ENCODE measurements at places on chromosomes 6 and 20.
A peak's percentile ranks its signal among the peaks of the same experiment; 100 is the strongest.

DNA sequence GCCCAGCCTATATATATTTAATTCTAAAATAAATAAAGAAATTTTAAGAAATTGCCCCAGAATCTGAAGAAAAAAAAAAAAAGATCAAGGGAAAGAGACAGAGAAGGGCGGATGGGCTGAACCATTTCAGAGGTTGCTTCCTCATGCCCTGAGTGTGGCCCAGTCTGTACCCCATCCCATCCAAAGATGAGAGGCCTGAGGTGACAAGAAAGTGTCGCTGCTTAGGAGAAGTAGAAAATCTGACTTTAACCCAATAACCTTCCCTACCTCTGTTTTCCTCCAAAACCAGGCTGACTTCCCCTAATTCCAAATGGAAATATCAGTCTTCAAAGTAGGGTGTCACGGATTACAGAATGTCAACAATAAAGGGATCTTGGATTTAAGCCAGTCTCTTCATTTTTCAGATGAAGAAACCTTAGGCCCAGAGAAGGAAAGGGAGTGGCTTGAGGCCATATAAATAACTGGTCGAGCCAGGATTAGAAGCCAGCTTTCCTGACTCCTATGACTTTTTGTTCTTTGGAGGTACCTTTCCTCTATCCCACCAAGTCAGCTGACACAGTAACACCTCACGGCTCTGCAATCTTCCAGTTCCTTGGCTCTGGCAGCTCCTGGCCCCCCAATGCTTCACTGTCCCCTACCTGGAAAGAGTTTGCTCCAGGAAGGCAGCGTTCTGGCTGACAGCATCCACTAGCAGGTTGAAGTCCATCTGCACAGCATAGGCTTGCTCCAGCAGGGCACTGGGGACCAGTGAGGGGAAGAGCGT, 10.1 kb downstream of the GSS start:
- no peak for DNase-seq

- DNase-seq, result no peak
These were observed 66.3 kb upstream of the CD93 start for GRCh38 chr20:23152308-23152892.

- no peak for DNase-seq
These were observed 1034.9 kb downstream of the EYS start for GRCh38 chr6:64672131-64672530.

DNA sequence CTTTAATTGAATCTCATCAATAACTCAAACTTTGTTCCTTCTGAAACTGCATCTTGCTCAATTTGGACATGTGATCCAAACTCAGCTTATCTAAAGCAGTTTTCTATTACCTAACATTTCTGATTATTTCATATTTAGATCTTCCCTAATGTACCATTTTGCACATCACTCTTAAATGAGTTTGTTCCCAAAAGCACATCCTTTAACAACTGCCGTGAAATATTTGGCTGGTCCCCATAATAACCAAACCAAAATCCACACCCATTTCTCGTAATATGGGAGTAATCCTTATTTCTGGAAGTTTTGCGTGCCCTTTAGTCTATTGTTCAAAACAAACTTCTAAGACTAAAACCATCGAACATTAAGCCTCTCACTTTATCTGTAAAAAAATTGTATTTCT, 94.9 kb downstream of the TASP1 start:
- DNase-seq, result no peak

DNA sequence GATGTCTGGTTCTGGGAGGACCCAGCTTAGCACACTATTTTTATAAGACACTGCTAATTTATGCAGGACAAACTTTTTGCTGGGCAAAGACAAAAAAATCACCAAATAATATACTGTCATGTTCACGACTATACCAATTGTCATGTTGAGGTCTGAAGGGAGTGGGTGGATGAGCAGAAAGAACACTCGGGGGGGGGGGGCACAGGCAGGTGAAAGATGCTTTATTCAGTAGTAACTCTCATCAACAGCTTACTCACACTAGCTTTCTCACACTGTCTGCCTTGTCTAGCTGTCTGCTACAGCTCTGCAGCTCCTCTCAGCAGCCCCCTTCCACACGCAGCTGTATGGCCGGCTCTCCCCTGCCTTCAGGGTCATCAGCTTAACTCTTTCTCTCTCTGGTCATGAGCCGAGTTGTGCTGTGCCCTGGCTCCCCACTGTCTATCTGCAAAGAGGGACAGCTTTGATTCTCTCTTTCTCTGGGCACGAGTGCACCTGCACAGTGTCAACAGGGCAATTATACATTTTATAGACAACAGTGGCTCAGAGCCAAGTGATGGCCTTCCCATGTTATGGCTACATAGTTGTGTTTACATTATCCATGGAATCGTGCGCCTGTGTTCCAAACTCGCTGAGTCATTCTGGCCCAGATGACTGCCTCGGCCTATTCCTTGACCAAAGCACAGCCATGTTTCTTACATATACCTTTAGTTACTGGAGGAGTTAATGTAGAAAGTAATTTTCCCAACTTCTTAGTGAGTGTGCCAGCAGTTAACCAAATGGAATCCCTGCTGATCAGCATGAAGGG, 187.7 kb upstream of the PRSS16 start:
- DNase-seq, result no peak

- DNase-seq, result no peak
These were observed 517.6 kb upstream of the SOX4 start for GRCh38 chr6:21075986-21076385.

GRCh38 chr6:46315589-46315988, 144.8 kb upstream of the ENPP5 start:
- DNase-seq, result no peak

- peak; percentile 21 for DNase-seq
These were observed 157.4 kb upstream of the LAMA2 start for GRCh38 chr6:128725271-128726233.
